NCI-H1436 (cell line): ENCODE measurements at places on chromosomes 2 and 18.

DNA sequence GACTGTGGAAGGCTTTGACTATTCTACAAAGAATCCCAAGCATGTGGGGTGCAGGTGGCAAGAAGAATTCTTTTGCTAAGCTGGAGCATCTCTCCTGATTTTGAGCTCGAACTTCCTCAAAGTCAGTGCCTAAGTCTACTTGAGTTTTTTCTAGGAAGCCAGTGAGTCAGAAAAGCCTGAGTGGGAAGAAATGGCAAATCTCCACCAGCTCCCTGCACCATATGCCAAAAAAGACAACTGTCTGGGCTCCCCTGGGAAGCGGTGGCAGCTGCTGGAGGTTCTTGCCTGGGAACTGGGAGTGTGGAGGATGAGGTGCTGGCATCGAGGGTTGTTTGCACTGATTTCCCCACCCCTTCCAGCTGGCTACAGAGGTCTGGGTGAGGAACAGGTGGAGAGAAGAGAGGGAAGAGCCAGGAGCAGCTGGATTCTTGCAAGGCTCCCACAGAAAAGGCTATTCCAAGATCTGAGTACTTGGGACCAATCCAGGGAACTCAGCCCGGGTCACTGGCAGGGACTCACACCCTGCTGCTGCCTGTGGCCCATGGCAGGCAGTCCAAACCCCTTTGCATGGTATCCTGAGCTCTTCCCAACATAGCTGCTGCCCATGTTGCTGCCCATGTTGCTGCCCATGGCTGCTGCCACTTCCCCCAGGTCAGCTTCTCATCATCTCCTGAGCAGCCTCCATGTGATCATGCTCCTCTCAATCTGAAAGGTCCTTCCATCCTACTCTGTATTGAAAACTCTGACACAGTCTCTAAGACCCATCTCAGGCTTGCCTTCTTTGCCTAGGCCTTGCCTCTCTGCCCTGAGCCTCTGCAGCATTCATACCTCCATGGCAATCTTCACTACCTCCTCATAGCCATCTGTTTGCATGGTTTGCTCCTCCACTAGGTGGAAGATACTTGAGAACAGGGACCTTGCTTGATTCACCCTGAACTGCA, 128.3 kb upstream of the SPATS2L start:
- no peak for DNase-seq

DNA sequence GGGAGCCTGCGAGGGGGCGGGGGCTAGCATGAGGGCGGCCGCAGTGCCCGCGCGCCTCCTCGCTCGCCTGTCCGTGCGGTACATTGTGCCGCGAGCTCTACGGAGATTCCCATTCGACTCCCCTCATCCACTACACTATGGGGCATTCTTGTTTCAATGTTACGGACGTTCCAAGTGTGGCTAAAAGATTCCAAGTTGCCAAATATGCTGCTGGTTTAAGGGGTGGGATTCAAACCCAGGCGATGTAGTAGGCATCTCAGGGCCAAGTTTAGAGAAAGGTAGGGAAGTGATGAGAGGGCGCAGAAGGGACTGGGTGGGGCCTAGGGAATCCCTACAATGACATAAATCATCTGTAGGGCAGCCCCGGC, 10.0 kb upstream of the CRYBA2 start:
- DNase-seq, result no peak

DNA sequence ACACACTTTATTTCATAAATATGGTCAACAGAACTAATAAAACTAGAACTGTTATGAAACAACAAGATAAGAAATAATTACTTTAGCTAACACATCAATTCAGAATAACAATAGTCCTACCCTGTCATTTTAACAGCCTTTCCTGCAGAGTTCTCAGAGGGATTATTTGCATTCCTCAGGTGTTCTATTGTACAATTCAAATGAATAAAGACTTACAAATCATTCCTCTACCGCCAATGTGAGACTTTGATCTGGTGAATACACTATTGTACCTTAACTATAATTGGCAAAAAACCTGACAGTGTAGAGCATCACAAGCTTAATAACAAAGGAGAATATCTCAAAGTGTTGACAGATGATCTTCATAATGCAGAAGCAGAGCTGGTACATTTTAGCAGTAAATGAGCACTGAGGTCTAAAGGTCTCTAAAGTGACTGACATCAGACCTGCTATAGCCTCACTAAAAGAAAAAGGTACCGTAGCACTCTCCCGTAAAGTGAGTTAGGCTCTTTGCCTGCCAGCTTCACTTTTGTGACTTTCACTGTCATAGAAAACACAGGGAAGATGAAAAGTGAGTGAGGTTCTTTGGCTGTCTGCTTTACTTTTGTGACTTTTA, 118.8 kb upstream of the SP3 start:
- DNase-seq, result no peak

DNA sequence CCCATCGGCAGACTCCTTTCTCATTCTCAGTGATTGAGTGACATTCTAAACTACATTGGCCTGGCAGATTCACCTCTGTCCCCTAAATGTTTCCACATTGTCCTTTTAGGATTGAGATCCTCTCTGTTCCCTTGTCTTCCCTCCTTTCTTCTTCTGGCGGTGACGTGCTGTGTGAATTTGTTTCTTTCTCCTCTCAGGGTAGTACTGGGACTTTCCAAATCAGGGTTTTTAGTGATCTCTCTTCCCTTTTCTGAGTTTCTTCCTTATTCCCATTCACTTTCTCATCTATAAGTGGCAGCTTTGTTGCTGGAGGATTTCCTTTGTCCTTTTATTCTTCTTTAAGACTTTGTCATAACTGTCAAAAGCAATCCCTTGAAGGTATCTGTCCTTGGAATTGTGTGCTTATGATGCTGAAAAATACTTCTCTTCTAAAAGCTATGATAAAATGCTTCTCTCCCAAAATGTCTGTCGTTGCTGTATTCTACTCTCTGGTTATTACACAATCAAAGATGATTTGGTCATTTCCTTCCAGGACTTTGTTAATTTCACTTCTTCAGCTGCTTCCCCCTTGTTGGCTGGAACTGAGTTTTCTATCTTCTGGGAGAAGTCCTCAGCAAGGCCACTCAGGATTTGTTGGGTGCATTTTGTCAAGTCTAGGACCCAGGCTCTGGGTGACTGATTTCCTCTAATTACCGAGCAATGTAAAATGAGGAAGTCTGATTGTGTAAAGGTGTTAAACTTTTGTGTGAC, 4.9 kb upstream of the IL1B start:
- DNase-seq, result no peak

- no peak for DNase-seq
These were observed 135.5 kb upstream of the CXCR4 start for GRCh38 chr2:136253288-136254004.

DNA sequence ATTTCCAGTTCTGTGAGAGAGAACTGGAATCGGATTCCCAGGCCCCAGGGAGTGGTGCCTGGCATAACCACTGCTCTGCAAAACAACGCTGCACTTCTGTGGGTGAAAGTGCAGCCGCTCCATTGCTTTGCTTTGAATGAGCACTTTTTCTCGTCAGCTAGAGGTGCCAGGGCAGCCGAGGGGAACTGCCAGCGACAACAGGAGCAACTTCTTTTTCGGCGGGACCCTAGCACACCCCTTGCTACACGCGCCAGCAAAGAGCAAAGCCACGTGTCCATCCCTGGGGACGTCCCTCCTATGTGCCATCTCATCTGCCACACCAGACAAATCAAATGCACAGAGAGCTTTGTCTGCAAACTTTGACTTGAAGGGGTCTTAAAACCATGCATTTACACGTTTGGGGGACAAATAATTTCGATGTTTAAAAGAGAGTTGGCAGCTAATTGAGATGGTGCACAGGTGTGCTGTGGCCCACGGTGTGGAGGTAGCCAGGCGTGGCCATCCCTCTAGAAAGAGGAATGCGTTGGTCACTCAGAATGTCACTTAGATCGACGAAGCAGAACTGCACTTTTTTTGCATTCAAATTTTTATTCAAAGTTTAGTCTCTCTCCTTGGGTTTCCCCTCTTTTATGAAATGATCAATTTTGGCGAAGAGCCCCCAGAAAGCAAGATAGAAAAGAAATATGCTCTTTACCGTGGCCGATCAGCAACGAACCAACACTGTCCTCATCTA, 151.8 kb downstream of the MBP start:
- no peak for DNase-seq

DNA sequence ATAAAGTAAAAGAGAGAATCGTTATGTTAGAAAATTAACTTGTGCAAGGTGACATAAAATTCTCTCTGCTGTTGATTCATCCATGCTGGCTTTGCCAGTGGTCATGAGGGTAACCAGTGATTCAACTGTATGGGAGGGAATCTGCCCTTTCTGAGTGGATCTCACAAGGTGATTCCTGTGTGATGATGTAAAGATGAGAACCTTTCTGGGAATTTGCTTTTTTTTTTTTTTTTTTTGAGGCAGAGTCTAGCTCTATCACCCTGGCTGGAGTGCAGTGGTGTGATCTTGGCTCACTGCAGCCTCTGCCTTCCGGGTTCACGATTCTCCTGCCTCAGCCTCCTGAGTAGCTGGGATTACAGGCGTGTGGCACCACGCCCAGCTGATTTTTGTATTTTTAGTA, 23.3 kb downstream of the RAB31 start:
- no peak for DNase-seq

- peak; percentile 55 for DNase-seq
These were observed 35.2 kb downstream of the SKA1 start for GRCh38 chr18:50410008-50410407.

- peak; percentile 83 for DNase-seq
These were observed 35.5 kb upstream of the PTMA start for GRCh38 chr2:231672617-231673347.

- no peak for DNase-seq
These were observed 154.0 kb downstream of the INHBB start for GRCh38 chr2:120499784-120500495.

- DNase-seq, result no peak
These were observed 72.6 kb downstream of the ANKRD44 start for GRCh38 chr2:197238043-197238365.

DNA sequence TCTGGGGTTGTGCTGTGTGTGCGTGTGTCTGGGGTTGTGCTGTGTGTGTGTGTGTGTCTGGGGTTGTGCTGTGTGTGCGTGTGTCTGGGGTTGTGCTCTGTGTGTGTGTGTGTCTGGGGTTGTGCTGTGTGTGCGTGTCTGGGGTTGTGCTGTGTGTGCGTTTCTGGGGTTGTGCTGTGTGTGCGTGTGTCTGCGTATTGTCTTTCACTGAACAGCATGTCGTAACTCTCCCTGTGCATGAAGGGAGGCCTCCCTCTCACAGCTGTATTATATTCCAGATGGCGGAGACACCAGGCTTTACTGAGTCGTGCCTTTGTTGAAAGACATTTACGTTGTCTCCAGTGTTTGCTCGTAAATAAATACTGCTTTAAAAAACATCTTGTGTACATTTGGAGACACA, 5.9 kb downstream of the ACKR3 start:
- no peak for DNase-seq

GRCh38 chr2:100753881-100754280, 66.1 kb upstream of the NPAS2 start:
- no peak for DNase-seq

DNA sequence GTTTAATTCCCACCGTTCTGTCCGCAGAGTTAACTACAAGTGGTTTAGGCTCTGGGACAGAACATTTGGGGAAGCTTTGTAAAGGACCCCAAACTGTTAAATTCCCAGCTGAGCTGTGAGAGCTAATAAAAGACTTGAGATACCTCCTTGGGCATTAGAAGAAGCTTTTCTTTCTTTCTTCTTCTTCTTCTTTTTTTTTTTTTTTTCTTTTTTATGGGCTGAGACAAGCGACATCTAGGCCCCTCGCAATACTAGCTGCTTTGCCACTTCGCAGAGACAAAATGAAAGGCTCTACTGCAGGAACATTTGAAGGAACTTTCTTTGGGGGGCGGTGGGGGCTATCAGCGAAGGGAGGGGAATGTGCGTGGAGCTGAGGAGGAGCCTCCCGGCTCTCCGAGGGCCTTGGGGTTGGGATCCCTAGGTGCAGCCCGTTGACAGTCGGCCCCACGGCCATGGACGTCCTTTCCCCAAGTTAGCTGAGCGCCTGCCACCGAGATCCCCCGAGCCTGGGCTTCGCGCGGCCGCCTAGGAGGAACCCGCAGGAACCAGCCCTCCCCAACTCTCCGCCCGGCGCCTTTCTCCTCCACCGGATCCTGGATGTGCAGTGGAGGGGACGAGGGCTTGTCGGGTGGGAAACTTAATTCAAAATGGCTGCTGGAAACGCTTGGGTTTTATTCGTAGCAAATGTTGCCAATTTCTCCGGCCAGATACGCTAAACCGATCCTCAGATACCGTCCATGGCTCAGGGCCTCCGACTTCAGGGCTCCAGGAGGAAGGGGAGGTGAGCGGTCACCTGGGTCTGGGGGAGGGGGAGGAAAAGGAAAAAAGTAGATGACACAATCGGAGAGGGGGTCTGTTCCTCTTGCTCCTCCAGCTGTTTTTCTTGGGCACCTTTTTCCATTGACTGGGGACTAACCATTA, 4.2 kb downstream of the MEIS1 start:
- no peak for DNase-seq

- no peak for DNase-seq
These were observed 3.9 kb downstream of the MARCO start for GRCh38 chr2:118945881-118946280.

GRCh38 chr2:172246649-172247048, 143.9 kb upstream of the DLX2 start:
- DNase-seq, result no peak

DNA sequence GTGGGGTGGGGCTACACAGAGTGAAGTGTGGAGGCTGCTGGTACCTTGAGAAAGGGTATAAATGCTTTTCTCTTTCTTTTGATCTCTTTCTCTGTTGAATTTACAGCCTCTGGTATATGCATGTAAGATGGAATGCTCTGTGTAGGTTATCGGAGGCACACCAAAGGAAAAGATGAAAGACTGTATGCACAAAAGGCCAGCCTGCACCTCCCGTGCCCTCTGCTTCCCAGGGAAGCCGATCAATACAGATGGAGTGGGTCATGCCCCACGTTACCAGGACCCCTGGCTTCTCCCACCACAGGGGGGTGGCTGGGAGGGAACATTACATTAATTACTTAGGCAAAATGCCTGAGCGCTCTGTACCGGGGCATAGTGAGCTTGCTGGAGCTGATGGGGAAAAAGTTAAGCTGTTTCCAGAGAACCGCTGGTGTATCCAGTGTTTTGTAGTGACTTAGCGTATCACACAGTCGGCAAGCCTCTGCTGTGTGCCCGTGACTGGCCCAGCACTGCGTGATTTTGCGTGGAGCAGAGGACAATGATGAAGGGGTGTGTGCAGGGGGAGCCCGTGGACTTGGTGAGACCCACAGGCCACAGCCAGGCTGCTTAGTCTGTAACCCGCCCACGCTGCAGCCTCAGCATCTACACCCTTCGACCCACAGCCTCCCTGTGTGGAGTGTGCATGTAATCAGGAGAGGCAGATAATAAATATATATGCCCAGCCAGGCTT, 8.0 kb downstream of the ALLC start:
- no peak for DNase-seq

DNA sequence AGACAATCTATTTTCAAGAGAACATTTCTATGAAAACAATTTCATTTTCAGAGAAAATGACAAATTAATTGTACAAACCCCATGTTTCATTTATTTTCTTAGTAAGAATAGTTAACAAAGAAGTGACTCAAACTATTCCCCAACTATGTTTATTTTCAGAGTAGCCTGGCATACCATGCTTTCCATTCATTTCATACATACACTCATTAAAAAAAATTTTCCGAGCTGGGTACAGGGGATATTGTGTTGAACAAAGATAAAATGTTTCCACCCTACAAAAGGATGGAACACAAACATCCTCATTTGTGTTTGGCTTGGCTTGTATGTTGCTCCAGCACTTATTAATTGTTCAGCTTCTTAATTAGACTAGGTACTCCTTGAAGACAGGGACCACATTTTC, 331.4 kb downstream of the EXOC6B start:
- no peak for DNase-seq

GRCh38 chr18:49581371-49581770, 19.5 kb downstream of the LIPG start:
- no peak for DNase-seq
